ENCODE measurements at places on chromosomes 1 and 21. TPM values are rescaled to one million over a fixed set of nuclear protein-coding genes. Genes with fewer than 3 reads are reported as not detected.

The ADGRL4 gene
- total RNA-seq: 0.96 TPM

The INTS3 gene
- 14.5 TPM for total RNA-seq

The CLCA4 gene
- 0.96 TPM for total RNA-seq

The HTR1D gene
- total RNA-seq: not detected

The PLEKHM2 gene
- total RNA-seq: 75.2 TPM

The HLX gene
- total RNA-seq: not detected

The FCRL2 gene
- not detected for total RNA-seq

The CFAP45 gene
- total RNA-seq: 0.24 TPM

The TSPEAR gene
- not detected for total RNA-seq

The TMEM82 gene
- total RNA-seq: not detected

The KCNQ4 gene
- total RNA-seq: 0.48 TPM

The BRDT gene
- not detected for total RNA-seq

The YY1AP1 gene
- total RNA-seq: 37.4 TPM

The KRTAP13-2 gene
- total RNA-seq: not detected

The CELA3B gene
- not detected for total RNA-seq

The MAP10 gene
- 1.1 TPM for total RNA-seq

The AJAP1 gene
- total RNA-seq: 2.4 TPM

The KCNE2 gene
- total RNA-seq: not detected

The SPOCD1 gene
- 15.2 TPM for total RNA-seq

The CRYBG2 gene
- total RNA-seq: 51.1 TPM

The OR2L13 gene
- not detected for total RNA-seq

The OPRD1 gene
- total RNA-seq: under 0.01 TPM

The TEX35 gene
- not detected for total RNA-seq

The SIM2 gene
- total RNA-seq: 0.96 TPM

The GUK1 gene
- 561 TPM for total RNA-seq
